ENCODE measurements at places on chromosomes 16 and 17.

DNA sequence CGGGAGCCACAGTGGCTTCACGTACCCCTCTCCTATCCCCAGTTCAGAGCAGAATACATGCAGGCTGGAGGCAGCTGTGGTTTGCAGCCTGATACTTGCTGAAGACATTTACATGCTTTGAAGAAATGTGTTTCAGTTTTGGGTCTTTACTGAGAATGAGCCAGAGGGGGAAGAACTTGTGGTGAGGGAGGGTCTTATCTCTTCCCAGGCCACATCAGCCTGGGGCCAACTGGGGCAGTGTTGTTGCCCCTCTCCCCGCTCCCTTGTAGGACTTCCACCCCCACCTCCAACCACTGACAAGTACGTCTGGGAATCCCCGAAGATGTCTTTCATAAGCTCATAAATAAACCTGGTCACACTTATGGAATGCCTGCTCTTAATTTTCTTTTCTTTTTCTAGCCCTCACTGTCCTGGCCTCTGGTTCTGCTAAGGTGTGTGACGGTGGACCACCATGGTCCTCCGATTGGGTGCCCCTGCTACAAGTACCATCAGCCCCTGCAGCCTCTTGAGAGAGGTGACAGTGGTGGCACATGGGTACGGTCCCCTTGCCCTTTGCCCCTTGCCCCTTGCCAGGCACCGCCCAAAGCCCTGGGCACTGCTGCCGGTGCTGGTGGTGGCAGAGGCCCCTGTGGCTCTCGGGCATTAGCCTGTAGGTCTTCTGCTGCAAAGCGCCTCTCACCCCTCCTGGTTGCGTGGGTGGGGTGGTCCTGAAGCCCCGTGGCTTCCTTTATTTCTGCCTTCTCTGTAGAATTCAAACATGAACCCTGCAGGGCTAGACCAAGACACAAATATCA lies 144.8 kb upstream of the RPH3AL start:
- H3K36me3 ChIP-seq: no peaks in the 10 kb centered on the region
- H3K4me3 ChIP-seq: no peak overlapping the region
- H3K27me3 ChIP-seq: no peaks in the 10 kb centered on the region
- H3K4me1 ChIP-seq: peaks cover 39% of the 10 kb centered on the region
- DNase-seq: no peak

DNA sequence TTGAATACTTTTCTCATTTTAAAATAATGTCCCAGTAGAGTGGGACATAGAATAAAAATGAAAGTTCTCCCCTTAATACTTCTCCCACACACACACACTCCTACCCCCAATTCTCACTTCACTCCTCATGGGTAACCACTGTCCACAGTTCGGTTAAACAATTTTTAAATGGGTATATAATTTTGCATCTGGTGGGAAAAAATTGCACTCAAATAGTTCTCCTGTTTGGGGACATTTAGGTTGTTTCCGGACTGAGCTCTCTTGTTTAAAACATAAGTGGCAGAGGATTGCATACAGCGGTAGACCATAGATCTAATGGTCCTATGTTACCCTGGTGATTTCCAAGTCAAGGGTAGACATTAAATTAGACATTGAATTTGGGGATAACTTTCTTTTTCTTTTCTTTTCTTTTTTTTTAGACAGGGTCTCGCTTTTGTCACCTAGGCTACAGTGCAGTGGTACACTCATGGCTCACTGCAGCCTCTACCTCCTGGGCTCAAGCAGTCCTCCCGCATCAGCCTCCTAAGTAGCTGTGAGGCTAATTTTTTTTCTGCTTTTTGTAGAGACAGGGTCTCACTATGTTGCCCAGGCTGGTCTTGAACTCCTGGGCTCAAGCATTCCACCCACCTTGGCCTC lies 138.3 kb downstream of the SOCS1 start:
- no peak overlapping the region for H3K4me3 ChIP-seq
- H3K27me3 ChIP-seq: no peaks in the 10 kb centered on the region
- H3K27ac ChIP-seq: no peak overlapping the region
- H3K4me1 ChIP-seq: peaks cover 28% of the 10 kb centered on the region

- H3K4me3 ChIP-seq: no peak overlapping the region
- no peaks in the 10 kb centered on the region for H3K36me3 ChIP-seq
- DNase-seq: no peak
- no peaks in the 10 kb centered on the region for H3K27me3 ChIP-seq
- H3K27ac ChIP-seq: no peak overlapping the region
Measured at GRCh38 chr16:15849209-15849981, 7.4 kb downstream of the MYH11 start.

DNA sequence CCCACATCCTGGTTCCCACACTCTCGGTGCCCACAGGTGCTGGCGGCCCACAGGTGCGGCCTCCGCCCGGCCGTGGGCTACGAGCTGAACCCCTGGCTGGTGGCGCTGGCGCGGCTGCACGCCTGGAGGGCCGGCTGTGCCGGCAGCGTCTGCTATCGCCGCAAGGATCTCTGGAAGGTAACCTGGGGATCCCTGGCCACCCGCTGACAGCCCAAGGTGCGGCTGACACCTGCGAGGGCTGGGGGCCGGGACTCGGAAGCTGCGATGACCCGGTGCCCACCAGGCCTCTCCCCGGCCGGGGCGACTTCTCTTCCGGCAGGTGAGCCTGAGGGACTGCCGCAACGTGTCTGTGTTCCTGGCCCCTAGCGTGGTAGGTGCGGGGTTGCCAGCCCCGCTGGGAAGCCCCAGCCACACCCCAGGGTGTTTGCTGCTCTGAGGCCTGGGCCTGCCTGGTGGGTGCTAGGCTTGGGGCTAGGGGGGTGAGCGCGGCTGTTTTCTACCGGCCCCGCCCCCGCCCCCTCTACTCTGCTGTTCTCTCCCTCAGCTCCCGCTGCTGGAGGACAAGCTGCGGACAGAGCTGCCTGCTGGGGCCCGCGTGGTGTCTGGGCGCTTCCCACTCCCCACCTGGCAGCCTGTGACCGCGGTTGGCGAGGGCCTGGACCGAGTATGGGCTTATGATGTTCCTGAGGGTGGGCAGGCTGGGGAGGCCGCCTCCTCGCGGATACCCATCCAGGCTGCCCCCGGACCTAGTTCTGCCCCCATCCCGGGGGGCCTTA lies 1.0 kb downstream of the ANTKMT start:
- H3K36me3 ChIP-seq: no peaks in the 10 kb centered on the region
- no peak for DNase-seq
- H3K4me3 ChIP-seq: peak overlapping the region; percentile 36

Data from T-cell (primary cell).